ENCODE measurements at places on chromosomes 3 and 15.

GRCh38 chr3:179606534-179607085 lies 2.0 kb downstream of the NDUFB5 start:
- no peak for DNase-seq

GRCh38 chr3:184884359-184885017 lies 72.5 kb downstream of the VPS8 start:
- no peak for DNase-seq

GRCh38 chr3:107950417-107950816 lies 140.4 kb downstream of the CD47 start:
- no peak for DNase-seq

DNA sequence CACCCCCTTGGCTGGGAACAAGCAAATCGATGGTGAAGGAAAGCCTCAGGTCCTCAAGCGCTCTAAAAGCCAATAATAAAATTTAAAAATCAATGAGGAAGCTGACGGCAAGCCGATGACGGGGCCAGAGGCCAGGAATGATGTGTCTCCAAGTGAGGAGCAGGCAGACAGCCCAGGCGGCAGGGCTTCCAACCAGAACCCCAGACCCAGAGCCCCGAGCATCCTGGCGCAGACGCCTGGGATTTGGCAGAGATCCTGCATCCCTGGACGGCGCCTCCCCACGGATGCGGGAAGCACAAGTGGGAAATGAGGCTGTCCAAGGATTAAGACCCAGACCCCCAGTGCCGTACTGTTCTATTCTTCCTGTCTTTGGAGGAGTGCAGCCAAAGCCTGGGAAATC lies 123.0 kb upstream of the PROK2 start:
- no peak for DNase-seq

- DNase-seq: peak; percentile 20
Measured at GRCh38 chr3:45333549-45333948, 54.8 kb upstream of the LARS2 start.

DNA sequence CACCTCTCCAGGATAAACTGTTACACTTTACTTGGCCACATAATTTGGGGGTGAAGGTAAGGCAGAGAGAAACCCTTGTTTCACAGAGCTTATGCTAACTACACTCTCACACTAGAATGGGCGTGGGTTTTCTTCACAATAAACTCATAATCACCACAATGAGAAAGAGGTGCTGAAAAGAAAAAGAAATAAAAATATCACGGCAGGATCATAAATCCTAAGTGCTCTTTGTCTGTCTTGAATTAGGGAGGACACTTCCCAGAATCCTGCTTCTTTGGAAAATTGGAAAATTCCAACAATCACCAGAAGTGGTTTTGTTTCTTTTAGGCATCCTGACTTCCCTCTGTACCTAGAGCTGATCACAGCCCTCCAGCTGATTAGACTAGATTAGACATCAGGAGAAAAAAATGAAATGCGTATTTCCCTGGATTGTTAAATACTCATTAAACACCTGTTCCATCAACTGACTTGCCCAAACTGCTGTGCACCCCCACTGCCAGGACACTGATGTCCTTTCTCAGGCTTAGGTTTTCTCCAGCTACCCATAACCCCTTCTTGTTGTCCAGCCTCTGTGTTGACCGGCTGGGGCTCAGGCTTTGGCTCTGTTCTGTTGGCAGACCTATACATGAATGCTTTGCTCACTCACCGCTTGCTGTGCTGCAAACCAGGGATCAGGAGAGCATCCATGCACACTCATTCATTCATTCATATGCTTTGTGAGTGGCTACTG lies 41.6 kb upstream of the ACKR4 start:
- no peak for DNase-seq

DNA sequence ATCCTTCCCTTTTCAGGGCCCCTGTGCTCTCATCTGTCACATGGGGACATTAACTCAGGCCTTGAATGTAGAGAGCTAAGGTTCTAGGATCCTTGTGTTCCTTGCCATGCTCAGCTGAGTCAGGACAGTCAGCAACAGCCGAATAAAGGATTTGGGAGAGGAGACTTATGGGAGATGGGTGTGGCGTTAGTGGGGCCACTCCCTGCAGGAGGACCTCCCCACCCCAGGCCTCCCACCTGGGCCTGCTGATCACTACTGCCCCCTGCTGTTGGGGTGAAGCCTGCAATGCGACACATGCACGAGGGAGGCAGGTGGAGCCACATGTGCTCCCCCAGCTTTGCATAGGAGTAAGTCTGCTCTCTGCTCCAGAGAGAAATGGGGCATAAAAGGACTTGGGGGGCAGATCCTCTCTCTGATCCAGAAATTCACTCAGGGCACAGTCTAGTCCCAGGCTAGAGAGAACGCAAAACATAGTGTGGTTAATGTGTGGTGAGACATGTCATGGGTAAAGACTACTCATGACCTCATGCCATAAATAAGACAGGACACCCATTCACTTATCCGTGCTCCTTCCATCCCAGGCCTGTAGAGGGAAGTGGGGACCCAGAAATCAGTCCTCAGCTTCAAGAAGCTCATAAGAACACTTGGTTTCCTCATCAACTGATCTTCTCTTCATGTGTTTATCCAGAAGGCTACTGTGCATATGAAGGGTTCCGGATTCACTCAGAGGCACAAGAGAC lies 19.4 kb downstream of the RBP1 start:
- no peak for DNase-seq

- no peak for DNase-seq
Measured at GRCh38 chr15:37616215-37616614, 318.2 kb upstream of the TMCO5A start.
